ENCODE measurements at places on chromosomes 11 and 22. TPM values are rescaled to one million over a fixed set of nuclear protein-coding genes. Genes with fewer than 3 reads are reported as not detected.

ABTB2 gene
- total RNA-seq, result 2.4 TPM

PPP6R2 gene
- total RNA-seq, result 44.2 TPM

ISX gene
- total RNA-seq, result not detected

CCDC15 gene
- total RNA-seq, result 4.8 TPM

FGF19 gene
- total RNA-seq, result not detected

HORMAD2 gene
- total RNA-seq, result not detected

SAA2 gene
- not detected for total RNA-seq

NEFH gene
- total RNA-seq, result 7.5 TPM

OR10D3 gene
- total RNA-seq, result not detected

CYP2D6 gene
- 1.5 TPM for total RNA-seq

HEPHL1 gene
- total RNA-seq, result not detected

C22orf31 gene
- not detected for total RNA-seq

ZFTA gene
- 4.1 TPM for total RNA-seq
